ENCODE measurements at places on chromosomes 1 and 21.

- no peak for DNase-seq
Measured at GRCh38 chr1:57966751-57967406, 543.0 kb upstream of the DAB1 start.

- DNase-seq, result no peak
Measured at GRCh38 chr1:10117865-10118264, 85.1 kb downstream of the UBE4B start.

GRCh38 chr1:218665221-218665620 lies 320.1 kb downstream of the TGFB2 start:
- DNase-seq, result peak; percentile 36

DNA sequence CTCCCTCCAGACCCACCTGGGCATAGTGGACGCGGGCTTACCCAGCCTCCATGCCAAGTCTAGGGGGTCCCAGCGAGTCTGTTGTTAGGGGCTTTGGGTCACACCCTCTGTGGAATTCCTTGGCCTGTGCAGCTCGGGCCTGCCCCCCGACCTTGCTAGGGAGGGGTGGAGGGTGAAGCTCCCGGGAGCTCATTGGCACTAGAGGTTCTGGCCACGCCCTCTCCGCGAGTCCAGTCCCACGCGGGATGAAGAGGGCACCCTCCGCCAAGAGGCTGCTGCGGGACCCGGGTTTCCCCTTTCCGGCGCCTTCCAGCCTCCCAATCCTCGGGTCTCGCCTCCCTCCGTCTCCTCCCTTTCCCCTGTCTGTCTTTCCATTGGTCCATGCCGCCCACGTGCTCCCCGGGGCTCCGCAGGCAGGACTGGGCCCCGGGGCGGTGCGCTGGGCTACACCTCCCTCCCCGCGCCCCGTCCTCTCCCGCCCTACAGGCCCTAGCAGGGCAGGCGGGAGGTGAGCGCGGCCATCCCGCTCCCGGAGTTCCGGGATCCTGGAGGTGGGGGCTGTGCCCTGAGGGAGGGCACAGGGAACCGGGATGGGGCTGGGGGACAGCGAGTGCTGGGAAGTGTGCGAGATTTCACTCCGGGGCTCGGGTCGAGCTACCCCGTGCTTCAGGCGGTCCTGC lies 3.5 kb downstream of the RUSC1 start:
- peak; percentile 95 for DNase-seq

DNA sequence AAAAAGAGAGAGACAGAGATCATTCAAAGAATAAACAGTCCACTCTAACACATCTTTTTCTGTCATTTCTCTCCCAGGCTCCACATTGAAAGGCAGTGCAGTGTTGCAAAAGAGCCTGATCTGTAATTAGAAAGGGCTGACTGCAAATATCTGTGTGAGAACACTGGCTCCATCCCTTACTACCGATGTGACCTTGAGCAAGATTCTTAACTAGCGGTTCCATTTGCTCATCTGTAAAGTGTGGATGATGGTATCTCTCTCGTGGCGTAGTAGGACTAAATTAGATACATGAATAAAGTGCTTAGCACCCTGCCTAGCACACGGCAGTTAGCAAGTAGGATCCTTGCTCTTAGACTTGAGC lies 26.9 kb upstream of the SLC44A3 start:
- DNase-seq, result no peak

- no peak for DNase-seq
Measured at GRCh38 chr21:26157801-26158200, 12.8 kb downstream of the APP start.

DNA sequence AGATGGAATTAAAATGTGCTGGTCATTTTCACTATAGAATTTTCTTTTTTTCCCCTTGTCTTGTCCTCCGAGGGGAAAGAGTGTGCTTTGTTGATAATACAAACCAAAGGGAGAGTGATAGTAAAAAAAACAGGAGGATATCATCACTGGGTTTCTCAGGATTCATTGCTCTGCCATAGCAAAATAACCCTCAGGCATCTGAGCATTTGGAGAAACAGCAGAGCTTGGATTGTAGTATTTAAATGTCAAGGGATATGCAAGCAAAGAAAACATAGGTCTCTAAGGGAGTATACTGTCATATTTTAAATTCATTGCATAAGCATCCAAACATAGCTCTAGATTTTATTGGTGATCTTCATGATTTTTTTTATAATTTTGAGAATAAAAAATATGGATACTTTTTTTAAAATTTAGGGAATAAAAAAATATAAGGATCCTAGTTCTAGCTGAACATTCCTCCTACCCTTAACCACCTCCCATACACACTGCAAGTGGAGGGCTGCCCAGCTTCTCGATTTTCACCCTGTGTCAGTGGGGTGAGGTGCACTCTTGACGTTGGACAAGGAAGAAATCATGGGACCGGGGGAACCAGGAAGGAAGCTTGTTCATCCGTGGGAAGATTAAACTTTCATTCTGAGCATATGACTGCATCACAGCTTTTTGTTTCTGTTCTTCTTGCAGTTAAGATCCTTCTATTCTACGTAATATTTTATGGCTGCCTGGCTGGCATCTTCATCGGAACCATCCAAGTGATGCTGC lies 4.4 kb downstream of the ATP1B1 start:
- DNase-seq, result peak; percentile 54

DNA sequence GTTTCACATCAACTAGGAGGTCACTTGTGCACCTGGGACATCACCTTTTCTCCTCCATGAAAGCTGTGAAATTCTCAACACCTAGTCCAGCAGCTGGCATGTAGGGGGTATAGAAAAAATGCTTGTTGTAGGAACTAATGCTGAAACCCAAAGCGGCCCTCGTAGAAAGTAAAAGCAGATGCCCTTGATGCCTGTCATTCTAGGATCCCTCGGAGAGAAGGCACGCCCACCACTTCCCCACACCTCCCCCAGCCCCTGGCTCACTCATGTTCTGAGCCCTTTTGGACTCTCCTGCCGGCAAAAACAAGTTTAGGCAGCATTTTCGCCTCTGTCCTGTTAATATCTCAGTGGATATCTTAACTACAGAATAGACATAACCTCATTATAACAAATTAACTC lies 36.5 kb downstream of the RIPK4 start:
- DNase-seq, result no peak

- peak; percentile 40 for DNase-seq
Measured at GRCh38 chr1:227887697-227888403, 59.9 kb downstream of the WNT9A start.

DNA sequence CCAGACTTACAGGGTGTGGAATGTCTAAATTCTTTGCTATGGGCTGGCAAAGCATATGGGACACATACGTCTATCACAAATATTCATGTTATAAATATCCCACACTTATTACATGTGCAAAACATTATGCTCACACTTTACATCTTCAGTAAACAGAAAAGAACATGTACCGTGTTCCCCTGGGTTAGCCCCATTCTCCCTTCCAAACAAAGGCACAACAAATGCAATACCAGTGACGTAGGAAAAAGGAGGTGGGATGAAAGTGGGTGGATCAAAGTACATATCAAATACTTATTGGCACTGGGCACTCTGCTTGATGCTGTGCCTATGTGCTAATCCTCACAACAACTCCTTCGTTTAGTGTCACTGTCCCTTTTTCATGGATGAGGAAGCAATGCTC lies 170.8 kb downstream of the ZSCAN20 start:
- DNase-seq, result no peak

GRCh38 chr1:248910761-248911160 lies 4.7 kb downstream of the PGBD2 start:
- no peak for DNase-seq

DNA sequence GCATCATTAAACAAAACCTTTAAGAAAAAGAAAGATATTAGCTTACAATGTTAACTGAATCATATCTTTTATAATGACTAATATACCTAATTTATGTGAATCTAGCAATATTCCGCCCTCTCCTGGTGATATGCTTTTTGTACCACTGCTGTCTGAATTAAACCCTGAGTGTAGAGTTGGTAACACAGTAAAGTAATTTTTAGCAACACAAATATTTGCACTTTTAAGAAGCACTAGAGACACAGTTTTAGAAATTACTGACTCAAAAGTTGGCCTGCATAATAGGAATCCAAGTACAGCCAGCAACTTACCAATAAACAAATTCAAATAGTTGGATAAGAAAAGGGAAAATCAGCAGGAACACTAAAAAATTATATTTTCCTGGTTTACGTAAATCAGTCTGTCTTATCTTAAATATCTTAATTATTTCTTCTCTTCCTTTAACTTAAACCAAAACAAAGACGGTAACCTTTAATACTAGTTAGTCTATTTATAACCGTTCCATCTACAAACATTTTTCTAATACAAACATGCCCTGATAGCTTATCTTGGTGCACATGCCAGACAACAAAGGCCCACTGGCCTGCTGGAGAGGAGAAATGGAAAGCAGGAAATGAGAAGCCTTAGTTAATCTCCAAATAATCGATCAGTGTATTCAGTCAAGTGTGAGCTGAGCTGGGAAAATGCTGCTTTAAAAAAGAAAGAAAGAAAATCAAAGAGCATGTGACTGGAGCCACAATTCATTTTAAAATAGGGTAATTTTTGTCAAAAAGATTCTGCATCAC lies 246.0 kb downstream of the RERE start:
- peak; percentile 94 for DNase-seq

GRCh38 chr1:233668146-233668724 lies 54.3 kb downstream of the KCNK1 start:
- DNase-seq, result no peak

DNA sequence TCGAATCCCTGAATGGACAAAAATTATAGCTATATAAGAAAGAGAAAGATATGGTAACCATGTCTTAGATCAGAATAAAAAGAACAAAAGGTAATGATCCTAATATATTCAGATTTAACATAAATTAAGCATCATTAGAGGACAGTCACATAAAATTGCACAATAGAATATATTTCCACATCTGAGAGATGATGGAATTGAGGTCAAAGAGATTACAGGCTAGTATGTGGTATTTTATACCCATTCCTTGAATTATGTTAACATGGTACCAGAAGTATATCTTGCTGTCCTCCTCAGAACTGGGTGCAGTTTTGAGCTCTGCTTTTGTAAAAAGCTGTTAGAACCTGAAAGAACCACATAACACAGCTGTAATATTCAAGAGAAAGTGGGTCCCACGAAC lies 245.6 kb upstream of the HOOK1 start:
- DNase-seq, result no peak

- DNase-seq, result no peak
Measured at GRCh38 chr21:33070998-33071769, 1.2 kb downstream of the OLIG1 start.

DNA sequence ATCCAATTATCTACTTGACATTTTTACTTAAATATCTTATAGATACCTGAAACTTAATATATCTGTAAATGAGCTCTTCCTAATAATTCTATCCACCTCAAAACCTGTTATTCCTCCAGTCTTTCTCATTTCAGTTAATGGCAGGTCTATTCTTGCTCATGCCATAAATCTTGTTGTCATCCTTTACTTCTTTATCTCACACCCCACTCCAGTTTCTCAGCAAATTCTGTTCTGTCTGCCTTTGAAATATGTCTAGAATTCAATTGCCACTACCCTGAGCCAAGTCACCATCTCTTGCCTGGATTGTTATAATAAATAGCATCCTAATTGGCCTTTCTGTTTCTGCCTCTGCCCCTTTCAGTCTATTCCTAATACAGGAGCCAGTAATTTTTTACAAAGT lies 105.8 kb downstream of the MAN1A2 start:
- DNase-seq, result no peak

GRCh38 chr1:9539829-9540550 lies 725 bp downstream of the SLC25A33 start:
- DNase-seq, result peak; percentile 62

- DNase-seq, result no peak
Measured at GRCh38 chr1:247110627-247111258, 6.6 kb upstream of the ZNF669 start.

- no peak for DNase-seq
Measured at GRCh38 chr1:11598461-11598860, 55.8 kb downstream of the FBXO2 start.

DNA sequence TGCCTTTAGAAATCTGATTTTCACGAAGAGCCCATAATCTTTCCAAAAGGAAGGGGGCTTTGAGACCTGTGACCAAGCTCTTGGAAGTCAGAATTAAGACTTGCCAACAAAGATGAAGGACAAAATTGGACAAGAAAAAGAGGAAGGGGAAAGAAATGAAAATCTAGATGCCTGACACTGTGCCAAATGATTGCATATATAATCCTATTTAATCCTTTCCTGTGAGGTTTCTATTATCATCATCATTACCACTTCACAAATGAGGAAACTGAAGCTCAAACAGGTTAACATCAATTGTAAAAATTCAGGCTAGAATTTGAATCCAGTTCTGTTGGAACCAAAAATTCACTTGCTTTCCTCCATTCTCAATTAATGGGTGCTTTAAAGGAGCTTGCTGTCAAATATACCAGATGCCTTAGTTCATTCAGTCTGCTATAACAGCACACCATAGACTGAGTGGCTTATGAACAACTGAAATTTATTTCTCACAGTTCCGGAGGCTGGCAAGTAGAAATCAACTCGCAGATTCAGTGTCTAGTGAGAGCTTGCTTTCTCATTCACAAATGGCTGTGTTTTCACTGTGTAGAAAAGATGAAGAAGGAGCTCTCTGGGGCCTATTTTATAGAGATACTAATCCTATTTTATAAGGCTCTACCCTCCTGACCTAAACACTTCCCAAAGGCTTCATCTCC lies 197.5 kb upstream of the ST6GALNAC5 start:
- no peak for DNase-seq

- no peak for DNase-seq
Measured at GRCh38 chr1:84598418-84598817, 24.2 kb upstream of the CTBS start.

GRCh38 chr1:67711855-67712212 lies 26.8 kb downstream of the GADD45A start:
- peak; percentile 40 for DNase-seq

DNA sequence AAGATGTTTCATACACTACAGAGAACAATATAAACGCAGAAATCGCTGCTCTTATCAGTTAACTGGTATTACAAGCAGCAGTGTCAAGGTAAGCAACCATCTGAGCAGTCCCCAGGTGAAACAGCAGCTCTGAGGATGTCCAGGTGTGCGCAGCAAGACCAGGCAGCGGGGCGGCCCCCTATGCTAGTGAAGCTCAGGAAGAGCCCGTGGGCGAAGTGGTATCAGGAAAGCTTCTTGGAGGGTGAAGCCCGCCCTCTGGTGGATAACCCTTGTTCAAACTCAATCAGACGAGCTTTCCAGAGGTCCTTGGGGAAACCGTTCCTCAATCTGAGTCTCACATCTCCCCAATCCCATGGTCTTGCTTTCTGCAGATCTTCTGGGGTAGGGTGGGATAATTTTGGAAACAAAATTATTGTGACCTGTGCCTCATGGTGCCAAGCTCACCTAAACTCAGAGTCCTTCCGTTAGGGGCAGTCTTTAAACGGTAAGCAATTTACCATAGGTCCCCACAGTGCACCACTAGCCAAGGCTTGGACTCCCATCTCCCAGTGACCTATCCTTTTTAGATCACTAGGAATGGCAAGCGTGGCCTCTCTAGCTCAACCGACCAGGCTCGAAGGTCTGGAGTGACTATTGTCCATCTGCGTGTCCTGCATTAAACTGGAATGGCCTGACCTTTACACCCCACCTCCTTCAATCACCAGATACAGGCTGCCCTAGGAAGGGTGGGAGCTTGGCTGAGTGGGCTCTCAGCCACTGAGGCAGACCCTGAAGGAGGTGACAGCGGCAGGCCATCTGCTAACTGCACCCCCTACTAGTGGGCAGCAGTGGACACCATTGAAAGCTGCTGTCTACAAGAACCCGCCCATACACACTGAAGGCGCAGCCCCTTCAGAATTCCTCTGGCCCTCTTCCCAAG lies 13.6 kb upstream of the FAM110D start:
- DNase-seq, result peak; percentile 76

Data from endothelial cell of umbilical vein (primary cell).